ENCODE measurements at places on chromosomes 16 and 17. TPM values are rescaled to one million over a fixed set of nuclear protein-coding genes. Genes with fewer than 3 reads are reported as not detected.

DNA sequence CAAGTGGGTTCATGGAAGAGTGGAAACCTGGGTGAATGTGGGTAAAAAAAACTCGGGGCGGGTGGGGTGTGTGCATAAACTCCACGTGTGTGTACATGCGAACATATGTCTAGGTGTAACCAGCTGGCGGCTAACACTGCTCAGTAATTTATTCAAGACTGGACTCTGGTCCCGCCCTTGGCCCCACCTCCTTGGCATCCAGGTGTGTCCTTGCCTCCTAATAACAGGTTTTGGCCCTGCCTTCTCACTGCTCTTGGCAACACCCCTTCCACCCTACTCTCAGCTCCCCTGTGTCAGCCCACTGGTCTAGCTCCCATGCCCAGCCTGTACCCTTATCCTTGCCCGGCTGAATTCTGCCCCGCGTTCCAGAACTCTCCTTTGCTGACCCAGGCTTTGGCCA is 8.3 kb downstream of the FLII start:
- H3K4me3 ChIP-seq, result no peak overlapping the region
- no peak overlapping the region for H3K27ac ChIP-seq
- DNase-seq, result no peak
- H3K36me3 ChIP-seq, result peaks cover 10% of the 10 kb centered on the region
- H3K4me1 ChIP-seq, result no peaks in the 10 kb centered on the region
- H3K27me3 ChIP-seq, result no peaks in the 10 kb centered on the region

DNA sequence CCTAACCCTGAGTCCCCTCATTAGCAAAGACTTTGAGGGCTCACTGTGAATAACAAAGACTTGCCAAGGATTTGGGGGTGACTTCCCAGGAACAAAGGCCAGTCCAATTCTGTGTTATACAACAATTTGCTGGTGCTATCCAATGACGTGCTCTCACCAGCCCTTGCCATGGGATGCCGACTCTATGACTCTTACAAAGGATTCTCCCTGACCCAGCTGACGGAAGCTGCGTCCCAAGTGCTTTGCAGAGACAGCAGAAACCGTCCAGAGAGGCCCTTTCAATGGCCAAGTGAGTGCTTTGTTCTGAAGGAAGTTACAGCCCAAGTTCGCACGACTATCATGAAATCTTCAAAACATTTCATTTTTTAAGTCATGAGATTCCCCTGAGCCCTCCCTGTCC is 345.3 kb upstream of the TNRC6C start:
- DNase-seq, result no peak
- H3K27ac ChIP-seq, result no peak overlapping the region
- H3K4me3 ChIP-seq, result no peak overlapping the region
- H3K4me1 ChIP-seq, result peaks cover 40% of the 10 kb centered on the region
- H3K36me3 ChIP-seq, result no peaks in the 10 kb centered on the region
- H3K27me3 ChIP-seq, result no peaks in the 10 kb centered on the region

- no peaks in the 10 kb centered on the region for H3K36me3 ChIP-seq
- peaks cover 13% of the 10 kb centered on the region for H3K27me3 ChIP-seq
- no peak overlapping the region for H3K27ac ChIP-seq
- DNase-seq, result no peak
- no peaks in the 10 kb centered on the region for H3K4me1 ChIP-seq
These were observed 190.9 kb upstream of the GSE1 start for GRCh38 chr16:85422196-85422631.

- H3K36me3 ChIP-seq, result peaks cover 21% of the 10 kb centered on the region
- peak overlapping the region; percentile 2 for H3K27ac ChIP-seq
These were observed 16.8 kb downstream of the BRD7 start for GRCh38 chr16:50351952-50352351.

DNA sequence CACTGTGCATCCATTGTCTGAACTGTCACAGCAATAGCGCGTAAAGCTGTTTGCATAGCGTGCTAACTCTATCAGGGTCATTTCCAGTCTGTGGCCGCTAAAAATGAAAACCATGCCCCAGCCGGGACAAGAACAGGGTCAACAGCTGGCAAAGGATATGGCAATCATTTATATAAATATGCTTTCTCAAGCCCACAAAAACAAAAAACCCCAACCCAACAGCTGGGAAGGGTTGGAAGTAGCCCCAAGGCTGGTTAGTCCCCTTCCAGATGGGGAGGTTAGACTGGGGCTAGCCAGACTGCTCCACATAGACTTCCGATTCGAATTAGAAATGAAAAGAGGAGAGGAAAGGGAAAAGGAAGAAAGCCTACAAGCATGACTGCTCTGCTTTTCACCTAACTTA is 203.3 kb upstream of the TBX2 start:
- DNase-seq, result no peak
- no peaks in the 10 kb centered on the region for H3K27me3 ChIP-seq
- peaks cover 1% of the 10 kb centered on the region for H3K36me3 ChIP-seq
- no peaks in the 10 kb centered on the region for H3K4me1 ChIP-seq
- H3K27ac ChIP-seq, result no peak overlapping the region

- H3K36me3 ChIP-seq, result no peaks in the 10 kb centered on the region
- no peak for DNase-seq
- no peaks in the 10 kb centered on the region for H3K27me3 ChIP-seq
- peaks cover 17% of the 10 kb centered on the region for H3K4me1 ChIP-seq
These were observed 8.7 kb upstream of the SYNGR2 start for GRCh38 chr17:78159575-78160158.

GRCh38 chr16:53914736-53915135 is 210.8 kb downstream of the FTO start:
- H3K27me3 ChIP-seq, result no peaks in the 10 kb centered on the region
- peak overlapping the region; percentile 72 for H3K27ac ChIP-seq
- no peak for DNase-seq
- no peaks in the 10 kb centered on the region for H3K4me1 ChIP-seq
- H3K4me3 ChIP-seq, result no peak overlapping the region

- no peak overlapping the region for H3K27ac ChIP-seq
- H3K4me3 ChIP-seq, result peak overlapping the region; percentile 37
- no peaks in the 10 kb centered on the region for H3K27me3 ChIP-seq
- H3K4me1 ChIP-seq, result peaks cover 45% of the 10 kb centered on the region
- DNase-seq, result no peak
- peaks cover 2% of the 10 kb centered on the region for H3K36me3 ChIP-seq
These were observed 26.3 kb upstream of the METRNL start for GRCh38 chr17:83053021-83053681.

The GJC1 gene
- 4.7 TPM for total RNA-seq

The SNN gene
- 10.4 TPM for total RNA-seq

The ACSM5 gene
- not detected for total RNA-seq
